ENCODE measurements at places on chromosomes 1 and 21.

DNA sequence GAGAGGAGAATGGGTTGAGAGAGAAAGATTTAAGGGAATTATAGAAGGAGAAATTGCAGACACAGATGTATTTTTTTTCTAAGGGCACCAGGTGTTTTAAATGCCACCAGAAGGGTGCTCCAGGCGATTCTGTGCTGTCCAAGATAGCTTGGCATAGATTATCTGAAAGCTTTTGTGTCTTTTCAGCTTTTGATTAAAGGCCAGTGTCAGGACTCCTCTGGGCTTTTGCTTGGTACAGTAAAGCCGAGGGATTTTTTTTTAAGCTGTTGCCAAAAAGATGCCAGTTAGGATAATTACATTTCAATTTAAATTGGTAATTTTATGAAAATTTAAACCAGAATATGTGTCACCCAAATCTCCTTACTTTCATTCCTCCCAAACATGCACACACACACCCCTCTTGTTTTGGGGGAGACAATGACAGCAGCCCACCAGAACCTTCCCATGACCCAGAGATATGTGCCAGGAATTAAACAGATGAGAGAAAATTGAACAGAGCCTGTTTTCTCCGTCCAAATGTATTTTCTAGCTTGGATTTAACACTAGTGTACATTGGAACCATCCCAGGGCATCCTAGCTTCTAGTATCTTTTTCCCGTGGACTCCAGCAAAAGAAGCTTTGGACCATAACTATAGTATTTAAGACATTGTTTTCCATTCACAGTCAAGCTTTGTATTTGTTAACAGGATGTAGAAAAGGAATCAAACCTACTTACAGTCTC, 670.7 kb upstream of the CXADR start:
- DNase-seq: no peak

DNA sequence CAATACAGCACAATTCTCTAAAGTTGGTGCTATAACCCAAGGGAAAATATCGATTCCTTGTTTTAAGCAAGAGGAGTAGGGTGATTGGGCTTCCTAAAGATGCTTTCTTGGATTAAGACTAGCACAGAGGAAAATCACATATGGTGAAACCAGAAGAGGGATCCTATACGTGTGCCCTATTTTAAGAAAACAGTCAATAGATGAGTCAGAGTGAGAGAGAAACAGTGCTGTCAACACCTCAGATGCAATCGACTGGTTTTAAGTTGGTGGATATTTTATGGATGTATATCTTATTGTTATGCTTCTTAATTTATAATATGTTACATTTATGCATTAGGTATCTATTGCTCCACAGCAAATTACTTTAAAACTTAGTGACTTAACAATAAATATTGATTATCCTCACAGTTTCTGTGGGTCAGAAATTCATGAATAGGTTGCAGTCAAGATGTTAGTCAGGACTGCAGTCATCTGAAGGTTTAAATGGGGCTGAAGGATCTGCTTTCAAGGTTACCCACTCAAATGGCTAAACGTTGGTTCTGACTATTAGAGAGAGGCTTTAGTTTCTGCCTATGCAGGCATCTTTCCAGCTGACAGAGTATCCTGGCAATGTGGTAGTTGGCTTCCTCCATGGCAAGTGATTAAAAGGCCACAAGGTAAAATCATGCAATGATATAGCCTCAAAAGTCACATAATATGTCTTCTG, 61.6 kb upstream of the DEPDC1 start:
- no peak for DNase-seq

DNA sequence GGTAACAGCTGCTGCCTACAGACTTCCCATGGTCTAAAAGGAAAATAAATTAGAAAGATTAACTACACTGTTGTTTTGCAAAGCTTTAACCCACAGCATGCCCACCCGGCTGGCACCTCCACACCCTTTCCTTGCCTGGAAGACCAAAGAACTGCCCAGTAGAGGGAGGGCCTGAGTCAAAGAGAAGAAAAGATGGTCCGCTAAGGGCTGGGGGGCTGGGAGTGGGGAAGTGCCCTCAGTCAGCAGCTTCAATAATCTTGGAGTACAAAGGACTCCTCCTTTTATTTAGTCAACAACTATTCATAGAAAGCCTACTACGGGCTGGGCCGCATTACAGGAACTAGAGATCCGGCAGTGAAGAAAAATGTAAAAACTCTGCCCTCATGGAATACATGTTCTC, 40.6 kb downstream of the ERI3 start:
- DNase-seq: no peak

DNA sequence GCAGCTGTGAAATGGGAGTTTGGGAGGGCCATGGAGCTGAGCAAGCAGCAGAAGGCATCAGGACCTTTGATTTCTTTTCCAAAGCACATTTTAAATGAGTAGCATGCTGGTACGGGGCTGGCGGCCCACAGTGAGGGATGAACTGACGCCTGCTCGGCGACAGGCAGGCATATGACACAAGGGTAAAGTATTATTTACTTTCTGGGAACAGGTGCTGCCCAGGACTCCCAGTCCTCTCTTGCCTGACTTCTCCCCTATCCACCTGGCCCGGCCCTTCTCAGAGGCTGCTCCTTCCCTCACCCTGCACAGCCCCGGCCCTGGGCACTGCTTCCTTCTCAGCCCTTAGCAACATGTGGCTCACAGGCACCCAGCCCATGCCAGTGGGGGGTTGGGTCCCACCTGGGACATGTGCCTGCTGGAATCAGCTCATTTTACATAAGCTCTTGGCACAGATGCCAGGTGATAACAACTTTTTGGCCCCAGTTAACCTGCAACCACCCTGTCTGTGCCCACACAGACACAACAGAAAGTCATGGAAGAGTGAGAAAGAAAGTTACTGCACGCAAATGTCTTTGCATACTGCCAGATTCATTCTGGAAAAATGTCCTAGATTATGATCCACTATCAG, 112.3 kb upstream of the GADD45A start:
- DNase-seq: no peak

DNA sequence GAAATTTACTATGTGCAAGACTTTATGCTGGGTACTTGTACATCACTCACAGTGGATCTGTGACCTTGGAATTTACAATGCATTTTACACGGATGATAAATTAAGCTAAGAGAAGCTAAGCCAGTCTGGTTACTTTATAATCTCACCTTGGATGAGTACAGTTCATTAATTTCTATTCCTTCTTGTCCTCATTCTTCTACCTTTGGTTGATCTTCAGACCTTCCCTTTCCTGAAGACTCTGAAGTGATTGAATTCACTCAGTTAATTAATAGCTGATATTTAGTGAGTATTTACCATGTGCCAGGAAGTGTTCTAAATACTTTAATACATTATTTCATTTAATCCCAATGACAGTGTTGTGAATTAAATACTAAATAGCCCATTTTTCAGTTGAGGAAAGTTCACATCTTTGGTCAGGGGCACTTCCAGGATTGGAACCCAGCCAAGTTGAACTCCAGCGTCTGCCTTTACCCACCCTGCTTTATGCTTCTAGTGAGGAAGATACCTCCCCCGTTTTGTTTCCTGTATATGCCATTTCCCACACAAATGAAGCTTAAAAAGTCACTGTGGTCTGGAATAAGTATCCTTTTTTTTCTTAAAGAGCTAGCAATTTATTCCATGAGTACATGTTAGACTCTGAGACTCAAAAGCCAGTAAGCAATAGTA, 146.6 kb downstream of the TLR5 start:
- no peak for DNase-seq

DNA sequence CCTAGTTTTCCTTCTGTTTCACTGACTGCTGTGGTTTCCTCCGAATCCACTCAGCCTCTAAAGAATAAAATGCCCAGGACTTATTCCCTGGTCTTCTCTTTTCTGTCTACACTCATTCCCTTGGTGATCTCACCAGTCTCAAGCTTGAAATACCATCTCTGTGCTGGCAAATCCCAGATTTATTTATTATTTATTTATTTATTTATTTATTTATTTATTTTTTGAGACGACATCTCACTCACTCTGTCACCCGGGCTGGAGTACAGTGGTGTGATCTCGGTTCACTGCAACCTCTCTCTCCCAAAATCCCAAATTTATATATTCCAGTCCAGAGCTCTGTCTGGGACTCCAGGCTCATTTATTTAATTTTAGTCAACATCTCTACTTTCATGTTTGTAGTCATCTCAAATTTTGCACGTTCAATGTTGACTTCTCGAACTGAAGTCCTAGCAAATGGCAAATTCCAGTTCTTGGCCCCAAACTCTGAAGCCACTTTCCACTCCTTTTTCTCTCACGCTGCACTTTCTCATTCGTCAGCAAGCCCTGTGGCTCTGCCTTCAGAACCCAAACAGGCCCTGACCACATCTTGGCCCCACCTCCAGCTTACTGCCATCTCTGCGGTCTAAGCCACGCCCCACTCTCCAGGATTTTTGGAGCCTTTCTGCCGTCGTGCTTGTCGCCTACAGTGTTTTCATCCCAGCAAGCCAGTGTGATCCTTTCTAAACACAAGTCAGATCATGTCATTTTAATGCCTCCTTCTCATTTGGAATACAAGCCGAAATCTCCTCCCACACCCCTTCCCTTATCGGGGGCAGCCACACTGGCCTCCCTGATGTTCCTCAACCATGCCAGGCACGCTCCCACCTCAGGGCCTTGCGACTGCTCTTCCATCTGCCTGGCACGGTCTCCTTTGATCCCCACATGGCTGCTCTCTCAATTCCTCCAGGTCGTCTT, 14.2 kb upstream of the TENT5B start:
- DNase-seq: peak; percentile 75

GRCh38 chr1:240306673-240307072, 215.0 kb downstream of the FMN2 start:
- no peak for DNase-seq

- DNase-seq: no peak
Observed at GRCh38 chr1:54403808-54404261, 2.4 kb downstream of the SSBP3 start.

GRCh38 chr1:66598670-66599069, 64.7 kb downstream of the SGIP1 start:
- no peak for DNase-seq
